ENCODE measurements at places on chromosomes 6 and 20.

- no peak for DNase-seq
Measured at GRCh38 chr6:37897321-37897720, 77.8 kb downstream of the ZFAND3 start.

GRCh38 chr6:31614684-31615578, at the start of gene AIF1:
Gene AIF1, plus strand, starts transcription at chr6:31615234. Its CDS starts 96 bp downstream, at chr6:31615330.
- DNase-seq, result no peak

DNA sequence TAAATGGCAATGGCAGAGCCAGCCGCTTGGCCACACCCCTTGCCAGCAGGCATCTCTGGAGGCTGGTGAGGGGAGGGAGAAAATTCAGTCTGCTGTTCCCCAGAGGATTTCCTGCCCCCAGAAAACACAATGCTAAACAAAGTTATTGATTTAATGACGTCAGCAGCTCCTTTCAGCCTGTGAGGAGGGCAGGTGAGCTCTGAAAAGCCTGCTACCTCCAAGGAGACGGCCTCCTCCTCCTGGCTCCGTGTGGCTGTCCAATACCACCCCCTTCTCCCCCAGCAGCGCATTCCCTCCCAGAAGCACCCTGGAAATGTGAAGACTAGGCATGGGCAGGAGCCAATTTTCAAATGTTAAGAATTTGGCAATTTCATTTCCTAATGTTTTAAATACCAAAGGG, 393.1 kb downstream of the ZFAND3 start:
- no peak for DNase-seq

DNA sequence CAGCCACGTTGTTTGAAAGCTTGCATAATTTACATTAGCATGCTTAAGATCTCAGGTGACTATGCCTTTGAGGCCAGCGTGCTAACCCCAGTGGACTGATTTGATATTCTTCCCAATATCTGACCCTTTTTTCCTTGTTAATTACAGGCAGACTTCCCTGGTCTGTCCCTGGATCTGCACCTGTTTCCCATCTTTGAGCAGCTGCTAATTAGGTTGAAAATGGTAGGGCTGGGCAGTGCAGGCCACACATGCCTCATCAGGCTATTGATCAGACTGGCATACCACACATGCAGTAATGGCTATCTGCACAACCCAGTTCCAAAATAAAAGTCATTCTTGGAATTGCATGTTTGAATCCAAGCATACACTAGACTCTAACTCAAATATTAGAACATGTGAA, 164.3 kb upstream of the TFAP2D start:
- DNase-seq, result no peak

DNA sequence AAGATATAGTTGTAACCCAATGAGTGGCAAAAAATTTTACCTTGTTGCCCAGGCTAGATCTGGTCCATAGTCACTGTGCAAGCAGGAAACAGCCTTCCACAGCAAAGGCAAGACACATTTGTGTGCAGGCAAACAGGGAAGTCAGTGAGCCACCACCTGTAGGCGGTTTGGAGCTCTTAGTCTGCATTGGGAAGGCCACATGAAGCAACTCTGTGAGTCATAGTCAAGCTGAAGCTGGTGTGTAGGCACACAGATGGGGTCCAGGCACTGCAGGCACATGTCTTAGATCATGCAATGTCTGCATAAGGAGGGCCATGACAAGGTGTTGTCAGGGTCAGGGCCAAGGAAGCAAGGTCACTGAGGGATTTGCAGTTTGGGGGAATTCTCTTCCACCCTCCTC, 543.2 kb upstream of the EPHA7 start:
- DNase-seq, result no peak

GRCh38 chr6:73710948-73711347, 14.9 kb downstream of the CD109 start:
- no peak for DNase-seq

DNA sequence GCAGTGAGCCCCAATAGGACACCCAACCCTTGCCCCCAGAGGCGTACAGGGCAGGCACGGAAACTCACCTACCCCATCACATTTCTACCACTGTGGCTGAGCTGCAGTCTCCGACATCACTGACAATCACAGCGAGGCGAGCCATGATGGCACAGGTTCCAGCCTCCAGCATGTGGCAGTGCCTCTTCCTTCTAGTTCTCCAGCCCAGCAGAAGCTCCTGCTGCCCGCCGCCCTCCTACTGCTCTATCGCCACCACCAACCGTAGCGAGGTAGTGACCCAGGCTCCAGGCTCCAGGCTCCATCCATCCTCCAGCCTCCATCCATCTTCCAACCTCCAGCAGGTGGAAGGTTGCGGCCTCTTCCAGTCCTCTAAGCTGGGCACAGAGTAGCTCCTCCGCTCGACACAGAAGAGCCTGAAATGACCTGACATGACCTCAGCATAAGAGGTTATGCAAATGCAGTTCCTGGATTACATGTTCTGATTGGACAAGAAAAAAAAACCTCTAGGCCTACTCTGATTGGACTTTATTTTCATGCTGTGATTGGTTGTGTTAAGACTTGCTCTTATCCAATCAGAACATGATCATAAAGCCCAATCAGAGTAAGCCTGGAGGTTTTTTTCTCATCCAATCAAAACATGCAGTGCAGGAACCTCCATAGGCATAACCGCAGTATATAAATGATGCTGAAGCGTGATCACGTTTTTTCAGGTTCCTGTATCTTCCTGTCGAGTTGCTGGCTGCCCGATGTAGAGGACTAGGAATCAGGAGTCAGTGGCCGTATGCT, 438.9 kb upstream of the ZNF337 start:
- DNase-seq, result no peak

DNA sequence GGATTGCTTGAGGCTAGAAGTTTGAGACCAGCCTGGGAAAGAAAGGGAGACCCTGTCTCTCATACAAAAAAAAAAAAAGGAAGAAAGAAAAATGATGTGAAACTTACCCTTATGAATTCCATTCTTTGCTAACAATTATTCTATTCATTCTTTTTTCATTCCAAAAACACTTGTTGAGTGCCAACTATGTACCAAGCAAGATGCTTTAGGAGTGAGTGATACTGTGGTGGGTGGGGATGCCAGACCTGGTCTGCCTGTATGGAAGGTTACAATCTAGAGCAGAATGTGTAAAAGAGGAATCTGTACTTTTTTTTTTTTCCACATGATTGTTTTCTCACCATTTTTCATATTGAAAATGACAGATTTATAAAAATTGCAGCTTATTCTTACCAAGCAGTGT, 73.8 kb upstream of the TULP1 start:
- no peak for DNase-seq

DNA sequence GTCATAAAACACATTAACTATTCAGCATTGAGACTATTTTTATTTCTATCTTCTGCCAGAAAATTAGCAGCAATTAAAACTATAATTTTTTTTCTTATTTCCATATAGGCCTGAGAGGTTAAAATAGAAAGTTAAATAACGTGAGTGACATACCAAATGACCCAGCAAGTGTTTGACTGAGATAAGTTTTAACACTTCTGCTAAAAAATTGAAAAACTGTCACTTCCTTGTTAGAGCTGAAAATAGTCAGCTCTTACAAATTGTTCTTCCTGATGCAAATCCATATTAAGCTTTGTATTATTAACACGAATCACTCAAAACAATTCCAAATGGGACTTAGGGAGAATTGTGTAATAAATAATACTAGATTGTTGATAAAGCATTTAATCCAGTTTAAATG, 26.5 kb upstream of the STX11 start:
- DNase-seq, result no peak

- no peak for DNase-seq
Measured at GRCh38 chr6:33280539-33280938, 3.6 kb downstream of the B3GALT4 start.

DNA sequence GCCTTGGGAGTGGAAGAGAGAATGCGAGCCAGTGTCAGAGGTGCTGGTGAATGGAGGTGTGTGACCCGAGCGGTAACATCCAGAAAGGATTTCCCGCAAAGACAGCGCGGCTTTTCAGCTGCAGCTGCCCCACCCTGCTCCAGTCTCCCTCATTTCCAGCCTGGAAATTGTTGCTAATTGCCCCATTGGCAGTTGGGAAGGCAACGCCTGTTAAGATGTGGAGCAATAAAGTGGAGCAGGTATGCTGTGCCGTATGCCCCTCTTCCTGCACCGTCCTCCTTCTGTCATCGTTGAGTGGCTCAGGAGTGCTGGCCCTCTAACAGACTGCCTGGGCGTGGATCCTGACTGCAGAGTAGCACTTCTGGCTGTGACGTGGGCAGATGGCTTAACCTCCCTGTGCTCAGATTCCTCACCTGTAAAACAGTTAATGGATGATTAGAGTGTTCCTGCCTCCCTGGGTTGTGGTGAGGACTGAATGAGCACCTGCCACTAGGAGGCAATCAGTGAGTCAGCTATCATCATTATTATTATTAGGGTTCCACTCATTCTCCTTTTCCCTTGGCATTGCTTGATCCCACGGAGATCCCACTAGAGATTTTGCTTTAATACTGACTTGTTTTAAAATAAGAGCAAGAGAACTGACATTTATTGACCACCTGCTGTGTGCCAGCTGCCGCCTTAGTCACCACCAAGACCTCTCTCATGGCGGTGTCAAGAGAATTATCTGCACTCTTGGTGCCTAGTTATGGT, 11.7 kb downstream of the ARFGEF2 start:
- no peak for DNase-seq

DNA sequence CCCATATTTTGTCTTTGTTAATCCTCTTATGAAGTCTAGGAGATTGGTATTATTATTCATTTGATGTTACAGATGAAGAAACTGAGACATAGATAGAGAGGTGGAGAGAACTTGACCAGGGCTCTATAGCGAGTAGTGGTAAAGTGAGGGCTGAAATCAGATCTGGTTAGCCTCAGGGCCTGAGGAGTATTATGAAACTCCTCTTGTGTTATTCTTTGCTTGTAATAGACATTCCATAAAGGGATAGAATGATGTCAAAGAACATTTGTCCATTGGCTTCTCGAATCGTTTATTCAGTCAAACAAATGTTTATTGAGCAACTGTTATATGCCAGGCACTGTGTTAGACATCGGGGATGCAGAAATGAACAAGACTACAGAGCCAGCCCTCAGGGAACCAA, at the start of gene IL22RA2:
TSS of gene IL22RA2 (minus strand) at position 144 of the 400 bp plus-strand sequence. CDS start 11,895 bp downstream, outside the sequence.
- DNase-seq, result no peak

DNA sequence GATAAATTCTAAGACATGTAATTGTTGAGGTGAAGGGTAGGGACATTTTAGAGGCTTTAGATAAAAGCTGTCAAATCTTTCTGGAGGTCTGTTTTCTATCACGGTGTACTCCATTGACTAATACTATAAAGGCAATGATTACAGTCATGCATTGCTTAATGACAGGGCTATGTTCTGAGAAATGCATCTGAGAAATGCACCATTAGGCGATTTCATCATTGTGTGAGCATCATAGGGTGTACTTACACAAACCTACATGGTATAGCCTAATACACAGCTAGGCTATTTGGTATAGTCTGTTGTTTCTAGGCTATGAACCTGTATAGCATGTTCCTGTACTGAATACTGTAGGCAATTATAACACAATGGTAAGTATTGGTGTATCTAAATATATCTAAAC, 71.3 kb upstream of the FYN start:
- DNase-seq, result no peak

DNA sequence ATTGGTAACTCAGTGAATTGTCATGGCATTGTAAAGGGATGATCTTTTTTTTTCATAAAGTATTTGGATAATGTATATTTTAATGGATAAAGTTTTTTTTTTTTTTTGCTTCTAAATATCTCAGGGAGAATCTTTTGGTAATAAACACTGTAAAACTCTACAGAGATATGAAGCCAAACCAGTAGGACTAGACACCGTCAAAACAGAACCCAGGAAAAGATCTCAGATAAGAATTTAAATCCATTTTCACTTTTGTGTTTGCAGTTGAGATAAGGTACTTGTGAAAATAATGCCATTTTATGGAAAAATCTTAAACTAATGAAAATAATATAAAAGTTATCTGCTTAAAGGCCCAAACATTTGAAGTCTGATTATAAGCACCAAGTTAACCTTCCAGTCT, 27.0 kb downstream of the FAM83B start:
- no peak for DNase-seq

GRCh38 chr20:621125-621756, 11.1 kb upstream of the TCF15 start:
- no peak for DNase-seq

GRCh38 chr6:138110229-138110628, 3.0 kb upstream of the PERP start:
- no peak for DNase-seq

DNA sequence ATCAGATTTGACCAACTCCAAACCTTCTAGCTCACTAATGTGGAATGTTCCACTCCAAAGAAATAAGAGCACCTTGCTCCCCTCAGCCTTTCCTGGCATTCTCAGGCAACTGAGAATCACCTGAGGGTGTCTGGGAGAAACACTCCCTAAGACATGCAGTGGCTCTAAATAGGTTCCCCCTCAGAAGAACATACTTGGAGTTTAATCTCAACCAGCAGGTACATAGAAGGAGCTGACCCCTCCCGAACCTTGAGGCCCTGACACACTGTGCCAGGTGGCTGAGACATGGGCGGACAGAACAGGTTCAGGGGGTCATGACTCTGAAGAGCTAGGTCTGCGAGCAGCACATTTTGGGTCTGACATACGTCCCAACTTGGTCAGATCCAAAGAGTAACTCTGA, 107.6 kb upstream of the MAP3K4 start:
- DNase-seq, result no peak

DNA sequence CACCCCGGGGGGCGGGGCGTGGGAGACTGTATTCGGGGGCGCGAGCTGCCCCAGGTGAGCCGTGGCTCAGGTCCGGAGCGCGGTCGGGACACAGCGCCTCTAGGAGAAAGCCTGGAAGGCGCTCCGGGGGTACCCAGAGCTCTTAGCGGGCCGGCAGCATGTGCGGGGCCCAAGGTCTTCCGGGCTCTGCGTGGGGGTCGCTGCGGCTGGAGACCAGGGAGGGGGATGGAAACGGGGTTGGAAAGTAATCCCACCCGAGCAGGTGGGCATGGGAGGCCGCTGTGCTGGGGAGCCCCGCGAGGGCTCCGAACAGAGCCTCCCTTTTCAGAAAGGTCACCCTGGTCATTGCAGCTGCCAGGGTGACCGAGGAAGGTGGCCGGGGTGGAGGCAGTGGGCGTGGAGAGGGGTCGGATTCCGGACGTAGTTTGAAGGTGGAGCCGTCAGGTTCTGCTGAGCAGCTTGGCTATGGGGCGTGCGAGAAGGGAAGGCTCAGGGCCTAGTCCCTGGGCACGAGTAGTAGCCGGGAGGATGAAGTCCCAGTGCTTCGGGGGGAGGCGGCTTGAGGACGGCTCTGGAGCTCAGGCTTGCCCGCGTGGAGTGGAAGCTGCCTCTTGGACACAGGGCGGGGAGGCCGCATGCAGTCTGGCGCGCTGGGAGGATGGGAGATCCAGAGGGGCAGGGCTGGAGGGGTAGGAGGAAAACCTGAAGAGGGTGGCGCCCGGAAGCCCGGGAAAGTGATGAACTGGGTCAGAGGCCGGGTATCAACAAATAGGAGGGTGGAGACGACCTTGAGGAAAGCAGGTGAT, at the start of gene SIRT5:
TSS of gene SIRT5 (plus strand) at position 31 of the 806 bp plus-strand sequence. CDS start 9,510 bp downstream, outside the sequence.
- peak; percentile 84 for DNase-seq

DNA sequence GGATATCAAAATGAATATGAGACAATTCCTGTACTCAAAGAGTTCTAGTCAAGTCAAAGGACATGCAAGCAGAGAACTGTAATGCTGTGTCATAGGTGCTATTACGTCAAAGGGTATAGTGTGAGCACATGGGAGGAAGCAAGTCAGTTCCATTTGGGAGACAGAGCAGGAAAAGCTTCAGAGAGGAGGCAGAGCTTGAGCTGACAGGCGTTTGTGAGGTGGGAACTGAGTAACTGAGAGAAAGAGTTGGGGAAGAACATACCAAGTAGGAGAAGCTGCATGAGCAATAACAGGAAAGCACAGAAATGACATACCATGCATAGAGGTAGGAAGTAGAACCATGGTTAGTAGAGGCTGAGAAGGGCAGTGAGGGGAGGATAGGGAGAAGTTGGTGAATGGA, 15.2 kb upstream of the SSR1 start:
- no peak for DNase-seq
